HCEC 1CT (cell line): ENCODE measurements at places on chromosomes 2 and 18.

DNA sequence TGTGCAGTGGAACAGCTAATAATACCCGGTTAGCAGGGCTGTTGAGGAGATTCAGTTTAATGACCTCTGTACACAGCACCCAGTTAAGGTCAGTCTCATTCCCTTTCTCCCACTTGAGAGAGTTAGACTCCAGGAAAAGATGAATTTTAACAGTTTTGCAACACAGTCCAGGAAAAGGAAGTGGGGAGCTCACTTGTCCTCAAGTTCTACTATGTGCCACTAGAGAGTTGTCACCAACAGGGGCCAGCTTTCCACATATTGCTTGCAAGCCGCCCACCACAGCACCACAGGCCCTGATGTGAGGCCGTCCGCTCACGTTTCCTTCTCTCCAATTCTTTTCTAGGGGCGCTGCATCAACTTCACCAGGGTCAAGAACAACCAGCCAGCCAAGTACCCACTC is 142.1 kb downstream of the GFPT1 start:
- DNase-seq = no peak

DNA sequence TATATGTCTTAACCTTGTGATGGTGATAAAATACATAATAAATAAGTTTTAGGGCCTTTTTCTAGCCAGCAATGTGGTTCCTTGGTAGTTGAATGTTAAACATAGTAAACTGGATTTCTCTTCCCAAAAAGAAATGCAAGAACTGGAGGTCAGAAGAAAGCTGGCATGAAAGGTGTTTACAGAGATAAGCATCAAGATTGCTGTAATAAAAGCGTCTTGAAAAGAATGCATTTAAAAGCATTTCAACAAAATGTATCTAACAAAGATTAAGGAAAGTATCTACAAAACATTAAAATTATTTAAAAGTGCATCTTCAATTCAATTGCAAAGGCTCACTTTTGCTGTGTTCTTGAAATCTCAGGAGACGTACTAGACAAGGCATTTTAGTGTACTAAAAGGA is 419.0 kb downstream of the ERBB4 start:
- no peak for DNase-seq

DNA sequence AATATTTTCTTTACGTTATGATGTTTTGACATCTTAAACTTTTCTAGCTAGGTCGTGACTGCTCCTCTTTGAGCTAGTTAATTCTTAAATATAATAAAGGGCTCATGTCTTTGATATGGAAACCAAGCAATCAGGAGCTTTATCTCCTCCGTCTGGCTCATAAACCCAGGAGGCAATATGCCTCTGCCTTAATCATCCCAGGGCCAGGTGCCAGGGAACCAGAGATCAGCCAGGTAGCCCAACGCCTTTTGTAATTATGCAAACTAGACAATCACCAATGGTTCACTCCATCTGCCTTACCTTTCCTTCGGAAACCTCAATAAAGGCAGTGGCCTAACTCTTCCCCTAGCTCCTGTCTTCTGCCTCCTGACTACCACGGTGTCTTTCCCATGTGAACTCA is 213.7 kb downstream of the KCNJ3 start:
- no peak for DNase-seq

GRCh38 chr2:173596244-173596643 is 241.6 kb downstream of the CDCA7 start:
- DNase-seq = no peak

GRCh38 chr2:210586381-210586780 is 30.0 kb downstream of the CPS1 start:
- DNase-seq = peak; percentile 27
